ENCODE measurements at places on chromosomes 5 and 9.

DNA sequence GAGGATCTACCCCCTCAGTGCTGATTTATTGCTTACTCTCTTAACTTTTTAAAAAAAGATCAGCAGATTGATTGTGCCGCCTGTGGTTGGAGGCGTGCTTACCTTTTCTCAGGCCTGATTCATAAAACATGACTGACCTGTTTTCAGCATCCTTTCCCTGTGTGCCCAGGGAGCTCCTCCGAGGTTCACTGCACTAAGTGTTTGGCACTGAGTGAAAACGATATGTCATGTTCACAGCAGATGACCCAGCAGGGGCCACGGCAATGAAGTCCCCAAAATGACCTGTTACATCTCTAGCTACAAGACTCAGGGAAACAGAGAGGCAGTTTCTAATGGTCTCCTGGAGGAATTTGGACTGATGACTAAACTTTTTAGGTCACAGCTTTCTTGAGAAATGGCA is 69.9 kb downstream of the INSYN2B start:
- no peak for DNase-seq

GRCh38 chr5:132090107-132090506 is 16.5 kb downstream of the CSF2 start:
- peak; percentile 6 for DNase-seq

DNA sequence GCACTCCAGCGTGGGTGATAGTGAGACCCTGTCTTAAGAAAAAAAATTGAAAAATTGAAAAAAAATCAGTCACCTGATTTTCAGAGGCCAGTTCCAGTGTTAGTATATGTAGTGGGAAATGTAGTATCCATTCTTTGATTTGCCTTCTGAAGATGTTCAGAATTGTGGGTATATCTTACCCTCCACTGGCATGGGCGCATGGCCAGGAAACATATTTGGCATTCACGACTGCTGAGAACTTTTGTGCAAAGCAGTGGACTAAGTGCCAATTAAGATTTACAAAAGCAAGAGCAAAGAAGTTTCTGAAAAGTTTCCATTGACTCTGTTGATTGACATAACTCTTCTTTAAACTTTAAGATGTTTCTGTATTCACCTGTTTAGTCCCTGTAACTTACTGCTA is 2.4 kb downstream of the CAVIN4 start:
- no peak for DNase-seq

- DNase-seq, result peak; percentile 66
These were observed 115.1 kb downstream of the PALM2AKAP2 start for GRCh38 chr9:109894921-109895758.

All from activated T-cell treated with anti-CD3 and anti-CD28 coated beads, Interleukin-2, amount 50 U/mL, for 72 hours (primary cell).